Posterior cingulate gyrus (tissue), 11 donors: ENCODE measurements at places on chromosomes 7 and 10.

DNA sequence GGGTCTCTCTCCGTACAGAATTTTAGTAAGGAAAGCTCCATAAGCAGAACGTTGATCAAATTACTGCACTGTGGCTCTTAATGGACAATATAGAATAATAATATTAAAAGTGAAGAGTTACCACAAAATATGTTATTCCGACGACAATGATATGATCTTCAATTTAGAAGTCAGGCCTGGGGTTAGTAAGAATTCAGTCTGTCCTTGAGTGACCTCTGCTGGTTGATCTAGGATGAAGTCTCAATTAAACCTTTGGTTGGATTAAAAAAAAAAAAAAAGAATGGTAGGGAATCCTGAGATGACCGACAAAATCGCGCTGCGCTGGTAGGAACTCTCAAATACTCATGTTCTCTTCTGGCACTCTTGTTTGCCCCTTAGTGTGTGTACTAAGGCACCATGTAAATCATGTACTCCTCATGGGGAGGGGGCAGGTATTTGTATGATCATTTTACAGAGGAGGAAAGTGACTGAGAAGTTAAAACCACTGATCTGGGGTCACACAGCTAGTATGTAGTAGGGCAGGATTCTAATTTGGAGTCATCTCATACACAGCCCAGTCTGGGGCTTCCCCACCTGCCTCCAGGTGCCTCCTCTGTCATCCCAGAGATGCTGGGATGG, 161.3 kb upstream of the NPVF start:
- no peak for DNase-seq

- DNase-seq: no peak
Observed at GRCh38 chr7:27155816-27156507, 513 bp downstream of the HOXA7 start.

GRCh38 chr7:123797673-123798531, 47.1 kb upstream of the HYAL4 start:
- DNase-seq: no peak

DNA sequence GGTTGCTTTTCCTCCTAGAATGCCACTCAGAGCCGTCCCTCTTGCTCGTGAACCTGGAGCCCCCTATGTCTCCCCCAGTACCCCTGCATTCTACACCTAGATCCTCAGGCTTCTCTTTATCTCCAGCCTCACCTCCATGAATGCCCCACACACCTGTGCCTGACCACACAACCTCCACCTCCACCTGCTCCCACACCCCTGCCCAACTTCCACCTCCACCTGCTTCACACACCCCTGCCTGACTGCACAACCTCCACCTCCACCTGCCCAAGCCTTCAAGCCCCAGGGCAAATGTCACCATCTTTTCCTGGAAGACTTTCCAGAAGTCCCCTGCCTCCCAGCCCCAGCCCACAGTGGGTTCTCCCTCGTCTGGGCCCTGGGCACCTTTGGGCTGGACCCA, 6.9 kb upstream of the LFNG start:
- DNase-seq: no peak

GRCh38 chr10:128550045-128550444, 423.8 kb upstream of the MKI67 start:
- no peak for DNase-seq

DNA sequence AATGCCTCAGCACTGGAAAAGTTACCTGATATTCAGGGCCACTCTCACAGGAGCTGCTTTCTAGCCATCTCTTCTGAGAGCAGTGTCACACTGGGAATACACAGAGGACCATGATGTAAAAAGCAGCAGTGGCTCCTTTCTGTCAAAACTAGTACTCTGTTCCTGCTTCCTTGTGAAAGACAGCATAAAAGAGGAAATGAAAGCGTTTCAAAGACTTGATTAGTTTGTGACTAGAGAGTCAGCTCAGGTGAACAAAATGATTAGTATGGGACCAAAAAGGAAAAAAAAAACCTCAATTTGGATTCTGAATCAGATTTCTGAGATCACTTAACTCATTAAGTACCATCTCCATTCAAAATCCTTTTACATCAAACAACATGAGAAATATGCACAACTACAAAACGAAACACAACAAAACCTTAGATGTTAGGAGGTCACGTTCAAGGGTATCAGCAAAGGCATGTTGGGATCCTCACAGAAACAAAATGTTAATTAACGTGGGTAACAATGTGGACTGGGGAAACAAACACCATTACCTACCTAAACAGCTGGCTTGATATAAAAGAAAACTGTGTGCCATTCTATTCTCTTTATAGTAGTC, 103.7 kb downstream of the MACC1 start:
- DNase-seq: no peak

- no peak for DNase-seq
Observed at GRCh38 chr7:5689118-5689517, 92.3 kb downstream of the RNF216 start.
